ENCODE measurements at places on chromosomes 1 and 21.

- no peak for DNase-seq
Observed at GRCh38 chr1:165443539-165444311, 1.2 kb downstream of the RXRG start.

DNA sequence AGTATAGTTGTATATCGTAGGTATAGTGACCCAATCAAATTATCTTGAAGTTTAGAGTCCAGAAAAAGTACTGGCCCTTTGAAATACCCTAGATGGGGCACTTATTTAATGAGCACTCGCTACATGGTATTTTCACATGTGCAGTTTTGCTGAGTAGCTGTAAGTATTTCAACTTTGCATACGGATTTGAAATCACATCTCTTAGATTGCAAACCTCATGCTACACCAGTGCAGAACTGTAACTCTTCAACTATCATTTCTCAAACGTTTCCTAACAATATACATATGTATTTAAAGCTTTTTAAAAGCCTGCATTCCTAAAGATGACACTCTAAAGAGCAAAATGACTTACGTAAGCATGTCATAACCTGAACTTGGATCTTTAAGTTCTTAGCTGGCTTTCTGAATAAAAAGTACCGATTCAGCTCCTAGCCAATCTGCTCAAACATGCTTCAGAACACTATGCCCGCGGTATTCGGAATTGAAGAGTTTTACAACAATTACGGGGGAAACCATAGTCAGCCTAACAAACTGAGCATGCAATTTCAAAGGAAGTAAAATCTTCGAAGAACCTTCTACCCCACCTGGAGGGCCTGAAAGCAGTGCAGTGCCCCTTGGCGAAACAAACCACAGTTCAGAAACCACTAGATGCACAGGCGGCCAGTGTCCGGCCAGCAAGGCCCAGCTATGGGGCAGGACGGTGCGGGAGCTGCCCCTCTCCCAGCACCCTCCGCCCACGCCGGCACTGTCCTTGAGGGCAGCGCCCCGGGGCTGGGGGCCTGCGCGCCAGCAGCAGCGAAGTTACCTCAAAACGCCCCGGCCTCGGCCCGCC, 863 bp downstream of the FH start:
- no peak for DNase-seq

- DNase-seq = no peak
Observed at GRCh38 chr1:226975259-226976250, 35.5 kb downstream of the COQ8A start.

GRCh38 chr1:198892065-198892464, 253.2 kb downstream of the PTPRC start:
- DNase-seq = no peak

- DNase-seq = no peak
Observed at GRCh38 chr1:44261962-44262361, 48.7 kb downstream of the DMAP1 start.

DNA sequence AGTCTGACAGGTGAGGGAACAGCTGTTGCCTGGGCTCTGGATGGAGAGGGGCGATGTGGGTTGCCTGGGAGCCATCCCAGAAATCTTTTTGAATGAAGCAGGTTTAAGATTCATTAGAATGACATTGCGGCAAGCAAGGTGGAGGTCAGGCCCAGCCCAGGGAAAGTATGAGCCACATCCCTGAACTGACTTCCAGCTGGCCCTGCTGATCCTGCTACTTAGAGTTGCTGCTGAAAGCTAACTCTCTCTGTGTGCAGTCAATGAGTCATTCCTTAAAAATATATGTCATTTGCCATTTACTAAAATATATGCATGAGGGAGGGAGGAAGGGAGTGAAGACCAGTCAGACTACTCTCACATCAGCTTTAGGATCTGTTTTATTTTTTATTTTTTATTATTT, 54.3 kb upstream of the RAB3GAP2 start:
- no peak for DNase-seq

DNA sequence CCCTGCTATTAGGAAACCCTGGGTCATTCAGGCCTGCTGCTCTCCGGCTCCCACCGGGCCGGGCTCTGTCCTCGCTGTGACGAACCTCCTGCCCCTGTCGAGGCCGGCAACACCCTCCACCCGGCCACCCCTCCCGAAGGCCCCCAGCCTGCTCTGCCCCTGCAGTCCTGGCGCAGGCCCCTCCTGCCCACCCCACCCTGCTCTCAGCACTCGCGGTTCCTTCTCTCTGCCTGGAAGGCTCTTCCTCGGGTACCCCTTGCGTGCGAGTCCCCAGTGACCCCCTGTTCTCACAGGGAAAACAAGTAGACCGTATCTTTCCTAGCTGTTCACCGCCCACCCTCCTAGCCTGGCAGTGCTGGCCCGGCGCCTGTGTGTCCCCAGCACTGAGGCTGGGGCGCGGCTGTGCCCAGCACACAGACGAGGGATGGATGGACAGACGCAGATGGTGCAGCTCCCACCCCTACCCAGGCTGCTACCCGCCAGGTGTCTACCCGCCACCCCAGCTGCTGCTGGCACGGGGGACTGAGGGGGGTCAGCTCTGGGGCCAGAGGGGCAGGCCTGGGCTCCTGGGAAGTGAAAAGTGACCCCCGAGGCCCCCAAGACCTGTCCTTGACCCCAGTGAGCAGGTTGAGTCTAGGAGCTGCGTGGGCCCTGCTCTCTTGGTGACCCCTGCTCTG, 3.1 kb upstream of the VWA1 start:
- DNase-seq = no peak

GRCh38 chr1:204366759-204367158, 7.0 kb upstream of the PLEKHA6 start:
- no peak for DNase-seq

DNA sequence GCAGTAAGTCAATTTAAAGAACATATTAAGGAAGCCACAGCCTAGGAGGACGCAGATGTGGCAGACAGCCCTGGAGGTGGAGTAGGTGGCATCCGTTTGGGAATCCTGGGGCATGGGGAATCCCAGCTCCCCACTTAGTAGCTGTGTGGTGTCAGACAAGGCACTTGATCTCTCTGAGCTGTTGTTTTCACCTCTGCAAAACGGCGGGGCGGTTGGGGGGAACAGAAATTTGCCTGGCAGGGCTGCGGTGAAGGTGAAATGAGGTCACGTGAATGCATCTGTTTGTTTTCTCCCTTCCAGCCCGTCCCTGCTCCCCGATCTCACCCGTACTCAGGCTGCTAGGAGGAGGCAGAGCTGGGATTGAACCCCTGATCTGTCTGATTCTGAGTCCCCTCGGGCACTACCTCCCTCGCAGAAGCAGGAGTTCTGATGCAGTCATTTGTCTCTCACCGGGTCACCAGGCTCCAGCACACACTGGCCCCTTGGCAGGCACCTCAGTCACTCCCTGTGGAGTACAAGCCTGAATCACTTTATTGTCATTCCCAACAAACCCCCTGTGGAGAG, 2.2 kb upstream of the LAPTM5 start:
- DNase-seq = peak; percentile 69

- no peak for DNase-seq
Observed at GRCh38 chr1:216119600-216119999, 303.6 kb downstream of the USH2A start.

DNA sequence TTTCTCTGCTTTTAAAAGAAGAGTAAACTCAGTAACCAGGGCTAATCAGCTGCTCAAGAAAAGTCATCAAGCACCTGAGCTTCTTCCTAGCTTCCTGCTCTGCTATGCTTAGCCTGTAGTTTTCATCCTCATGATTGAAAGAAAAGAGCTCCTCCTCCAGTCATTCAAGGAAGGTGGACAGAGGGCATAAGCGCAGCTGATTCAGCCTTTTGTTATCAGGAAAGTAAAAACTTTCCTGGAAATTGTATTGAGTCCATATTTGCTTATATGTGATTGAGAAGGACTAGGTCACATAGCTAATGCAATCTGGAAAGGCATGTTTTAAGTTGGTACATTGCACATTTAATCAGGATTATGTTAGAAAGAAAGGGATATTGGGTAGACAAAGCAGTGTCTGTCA, 8.5 kb upstream of the BACH1 start:
- no peak for DNase-seq

GRCh38 chr1:169886422-169886821, 7.3 kb downstream of the SCYL3 start:
- no peak for DNase-seq

GRCh38 chr1:2476061-2476999, at the start of gene PLCH2:
Gene PLCH2, plus strand, starts transcription at chr1:2476289. Its CDS starts 300 bp downstream, at chr1:2476589.
- DNase-seq = no peak

All from effector CD4-positive, alpha-beta T cell (primary cell).